ENCODE measurements at places on chromosomes 16 and 17.

- no peak for DNase-seq
Measured at GRCh38 chr17:37562016-37562745, 47.0 kb downstream of the SYNRG start.

DNA sequence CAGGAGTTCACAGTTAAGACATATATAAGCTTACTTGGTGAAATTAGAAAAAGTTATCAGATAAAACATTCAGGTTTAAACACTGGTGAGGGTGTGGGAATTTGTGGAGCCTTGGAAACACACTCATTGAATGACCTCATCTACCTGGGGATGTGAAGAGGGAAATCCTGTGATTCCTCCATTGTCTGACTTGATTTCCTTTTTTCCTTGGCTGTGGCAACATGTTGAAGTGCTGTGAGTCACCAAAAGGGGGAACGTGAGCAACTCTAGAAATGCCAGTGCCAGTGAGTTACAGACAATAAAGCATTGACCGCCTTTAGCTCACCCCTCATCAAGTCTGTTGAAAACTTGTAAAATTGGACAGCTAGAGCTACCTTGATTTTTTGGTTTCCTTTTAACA lies 1.8 kb downstream of the HMOX2 start:
- no peak for DNase-seq

DNA sequence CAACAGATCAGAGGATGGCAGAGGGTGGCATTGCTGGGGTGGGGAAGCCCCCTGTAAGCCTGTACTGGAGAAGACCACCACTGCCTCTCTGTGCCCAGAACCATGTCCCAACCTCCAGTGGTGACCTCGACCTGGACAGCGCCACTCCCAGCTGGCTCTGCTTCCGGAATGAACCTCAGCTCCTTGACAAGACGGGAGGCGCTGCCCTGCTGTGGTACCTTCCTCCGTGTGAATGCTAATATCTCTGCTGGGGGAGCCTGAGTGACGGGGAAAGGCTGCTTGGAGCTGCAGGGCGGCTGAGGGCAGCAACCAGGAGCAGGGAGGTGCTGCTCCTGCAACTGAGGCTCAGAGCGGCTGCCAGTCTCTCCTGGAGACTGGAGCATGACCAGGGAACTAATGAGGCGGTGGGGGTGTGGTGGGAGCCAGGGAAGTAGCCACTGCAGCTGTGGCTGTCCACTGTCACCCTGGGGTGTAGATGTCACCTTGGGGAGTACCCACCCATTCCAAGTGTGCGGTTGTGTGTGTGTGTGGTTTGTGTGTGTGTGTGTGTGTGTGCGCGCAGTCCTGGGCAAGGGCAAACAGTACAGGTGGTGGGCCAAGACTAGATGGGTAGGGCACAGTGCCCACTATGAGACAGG lies 6.2 kb downstream of the PRCD start:
- peak; percentile 72 for DNase-seq

DNA sequence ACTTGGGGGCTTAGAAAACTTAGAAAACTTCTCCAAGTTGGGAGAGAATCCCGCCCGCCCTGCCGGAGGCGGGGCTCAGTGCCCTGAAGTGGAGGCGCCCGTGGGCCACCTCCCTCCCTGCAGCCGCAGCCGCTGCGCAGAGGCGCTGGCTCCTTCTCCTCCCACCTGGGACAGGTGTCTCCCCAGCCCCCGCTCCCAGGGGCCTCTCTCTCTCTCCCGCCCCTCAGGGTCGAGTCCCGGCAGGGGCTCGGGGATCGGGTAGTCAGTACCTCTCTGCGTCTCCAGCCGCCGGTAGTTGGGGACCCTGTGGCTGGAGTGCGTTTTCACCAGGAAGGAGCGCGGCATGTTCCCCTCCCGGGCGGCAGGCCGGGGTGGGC lies 257 bp downstream of the SNAI3 start:
- DNase-seq, result no peak

DNA sequence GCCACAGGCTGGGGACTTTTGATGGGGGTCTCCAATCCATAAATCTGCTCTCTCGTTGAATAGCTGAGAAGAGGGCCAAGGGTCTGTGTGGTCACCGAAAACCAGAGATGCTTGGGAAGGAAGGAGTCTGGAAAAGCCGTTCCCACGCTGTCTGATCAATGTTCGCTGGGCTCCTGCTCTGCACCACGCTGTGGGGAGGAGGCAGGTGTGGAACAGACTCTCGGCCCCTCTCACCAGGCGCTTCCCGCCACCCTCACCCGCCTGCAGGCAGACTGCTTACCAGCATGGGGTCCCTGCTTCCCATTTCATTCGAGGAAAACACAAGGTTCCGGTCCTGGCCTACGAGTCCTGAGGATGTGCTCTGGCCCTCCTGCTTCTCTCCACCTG lies 702 bp upstream of the ALDH3A1 start:
- no peak for DNase-seq

GRCh38 chr16:8486985-8487384 lies 103.3 kb downstream of the TMEM114 start:
- DNase-seq, result no peak

DNA sequence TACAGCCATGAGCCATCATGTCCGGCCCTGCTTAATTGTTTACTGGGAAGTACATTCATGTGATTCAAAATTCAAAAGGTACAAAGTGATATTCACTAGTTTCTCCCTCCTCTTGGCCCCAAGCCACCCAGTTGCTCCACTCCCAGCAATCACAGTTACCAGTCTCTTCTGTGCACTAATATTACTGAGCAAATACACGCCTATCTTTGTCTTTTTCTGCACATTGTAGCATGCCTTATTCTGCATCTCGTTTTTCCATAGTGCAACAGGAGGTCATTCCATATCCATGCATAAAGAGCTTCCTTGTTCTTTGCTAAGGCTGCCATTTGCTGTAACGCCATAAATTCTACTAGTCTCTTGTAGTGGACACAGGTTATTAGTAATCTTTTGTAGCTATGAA lies 2.2 kb upstream of the ALOX15 start:
- DNase-seq, result no peak

DNA sequence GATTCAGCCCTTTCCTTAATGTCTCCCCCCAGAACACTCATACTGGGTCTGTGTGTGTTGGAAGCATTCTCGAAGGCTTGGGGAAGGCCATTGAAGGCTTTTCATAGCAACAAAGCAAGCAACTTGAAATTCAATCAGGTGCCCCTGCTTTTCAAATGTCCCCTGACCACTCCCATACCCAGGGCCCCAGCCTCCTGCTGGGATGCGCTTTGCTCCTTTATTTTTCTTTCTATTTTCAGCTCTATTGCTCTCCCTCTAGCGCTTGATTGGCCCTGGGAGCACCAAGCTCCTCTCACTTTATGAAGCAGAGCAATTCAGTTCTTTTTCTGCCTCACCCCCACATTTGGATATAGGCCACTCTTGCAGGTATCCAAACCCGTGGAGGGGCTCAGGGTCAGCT lies 92.0 kb downstream of the WSCD1 start:
- DNase-seq, result no peak

GRCh38 chr16:84503751-84504395 lies 586 bp downstream of the MEAK7 start:
- no peak for DNase-seq

DNA sequence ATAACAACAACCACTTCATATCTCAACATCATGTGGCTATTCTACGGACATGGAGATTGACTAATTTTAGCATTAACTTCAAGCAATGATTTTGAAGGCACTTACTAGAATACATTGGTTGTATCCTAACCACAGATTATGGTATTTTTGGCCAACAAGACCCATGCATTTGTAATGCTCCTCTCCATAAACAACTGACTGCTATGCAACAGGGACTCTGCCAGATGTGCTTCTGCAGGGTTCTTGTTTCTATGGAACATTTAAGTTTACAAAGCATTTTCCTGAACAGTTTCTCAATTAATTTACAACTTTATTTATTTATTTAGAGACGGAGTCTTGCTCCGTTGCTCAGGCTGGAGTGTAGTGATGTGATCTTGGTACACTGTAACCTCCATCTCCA lies 178.0 kb downstream of the PARN start:
- no peak for DNase-seq

- peak; percentile 43 for DNase-seq
Measured at GRCh38 chr16:30527635-30528178, 1.3 kb upstream of the ZNF768 start.

- no peak for DNase-seq
Measured at GRCh38 chr17:37344519-37344918, 31.3 kb upstream of the C17orf78 start.

- DNase-seq, result peak; percentile 13
Measured at GRCh38 chr16:14600164-14600563, 29.9 kb downstream of the PARN start.

DNA sequence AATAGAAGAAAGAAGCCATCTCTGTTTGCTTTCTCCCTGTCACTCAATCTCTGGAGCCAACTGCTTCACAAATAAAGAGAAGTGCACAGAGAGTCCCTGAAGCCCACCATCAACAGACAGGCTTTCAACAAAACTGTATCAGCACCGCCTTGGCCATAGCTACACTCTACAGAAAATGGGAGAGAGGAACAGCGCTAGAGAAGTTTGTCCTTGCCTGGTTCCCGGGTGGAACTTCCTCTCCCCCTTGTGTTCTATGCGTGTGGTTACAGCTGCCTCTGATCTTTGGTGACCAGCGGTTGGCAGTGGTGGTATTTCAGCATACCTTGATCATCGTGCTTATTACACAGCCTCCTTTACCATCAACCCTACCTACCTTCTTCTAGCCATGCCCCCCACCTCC lies 91.4 kb upstream of the CCL2 start:
- peak; percentile 49 for DNase-seq

DNA sequence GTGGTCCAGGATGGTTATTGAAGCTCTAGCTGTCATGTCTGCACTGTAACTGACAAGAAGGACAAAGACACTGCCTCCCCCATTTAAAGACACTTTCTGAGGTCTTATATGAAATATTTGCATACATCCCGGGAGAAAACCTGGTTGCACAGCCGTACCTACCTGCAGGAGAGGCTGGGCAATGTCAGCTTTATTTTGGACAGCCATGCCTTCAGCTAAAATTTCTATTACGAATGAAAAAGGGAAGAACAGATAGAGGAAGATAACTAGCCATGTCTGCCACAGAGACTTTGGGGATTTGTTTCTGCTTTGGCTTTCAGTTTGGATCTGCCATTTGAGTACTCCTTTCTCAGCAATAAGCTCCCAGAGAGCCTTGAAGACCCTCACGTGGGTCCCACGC lies 19.0 kb downstream of the SLC7A6 start:
- DNase-seq, result no peak

DNA sequence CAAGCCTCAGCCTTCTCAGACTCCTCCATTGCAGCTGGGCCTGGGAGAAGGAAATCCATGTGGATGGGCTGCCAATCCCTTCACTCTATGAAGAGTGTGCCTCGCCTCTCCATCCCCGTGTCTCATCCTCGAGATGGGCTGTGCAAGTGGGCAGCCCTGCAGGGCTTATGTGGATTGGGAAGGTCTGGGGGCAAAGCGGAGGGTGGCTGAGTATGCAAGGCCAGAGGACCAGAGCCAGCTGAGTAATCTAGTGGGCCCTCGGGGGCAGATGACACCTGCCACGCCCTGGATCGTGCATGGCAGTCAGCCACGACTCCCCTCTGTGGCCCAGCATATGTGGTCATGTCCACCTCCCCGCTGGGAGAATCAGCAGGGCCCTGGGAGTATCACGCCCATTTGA lies 78.9 kb downstream of the IRX5 start:
- no peak for DNase-seq

- DNase-seq, result peak; percentile 64
Measured at GRCh38 chr16:78292844-78293380, 193.5 kb downstream of the WWOX start.

DNA sequence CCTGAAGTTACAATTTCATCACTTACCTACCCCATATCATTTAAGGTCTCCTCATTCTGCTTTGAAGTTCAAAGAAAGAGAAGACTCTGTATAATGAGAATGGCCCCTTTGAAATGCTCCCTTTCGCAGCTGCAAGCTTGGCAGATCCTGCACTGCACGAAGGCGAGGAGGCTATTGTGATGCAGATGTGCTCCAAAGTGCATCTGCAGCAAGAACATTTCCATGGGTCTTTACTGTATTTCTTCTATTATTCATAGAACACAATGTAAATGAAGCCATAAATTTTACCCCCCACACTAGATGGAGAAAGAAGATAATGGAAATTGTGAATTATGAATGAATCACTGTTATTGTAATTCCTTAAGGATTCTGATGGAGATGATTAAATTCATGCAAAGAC lies 178.7 kb downstream of the CHD9NB start:
- no peak for DNase-seq

DNA sequence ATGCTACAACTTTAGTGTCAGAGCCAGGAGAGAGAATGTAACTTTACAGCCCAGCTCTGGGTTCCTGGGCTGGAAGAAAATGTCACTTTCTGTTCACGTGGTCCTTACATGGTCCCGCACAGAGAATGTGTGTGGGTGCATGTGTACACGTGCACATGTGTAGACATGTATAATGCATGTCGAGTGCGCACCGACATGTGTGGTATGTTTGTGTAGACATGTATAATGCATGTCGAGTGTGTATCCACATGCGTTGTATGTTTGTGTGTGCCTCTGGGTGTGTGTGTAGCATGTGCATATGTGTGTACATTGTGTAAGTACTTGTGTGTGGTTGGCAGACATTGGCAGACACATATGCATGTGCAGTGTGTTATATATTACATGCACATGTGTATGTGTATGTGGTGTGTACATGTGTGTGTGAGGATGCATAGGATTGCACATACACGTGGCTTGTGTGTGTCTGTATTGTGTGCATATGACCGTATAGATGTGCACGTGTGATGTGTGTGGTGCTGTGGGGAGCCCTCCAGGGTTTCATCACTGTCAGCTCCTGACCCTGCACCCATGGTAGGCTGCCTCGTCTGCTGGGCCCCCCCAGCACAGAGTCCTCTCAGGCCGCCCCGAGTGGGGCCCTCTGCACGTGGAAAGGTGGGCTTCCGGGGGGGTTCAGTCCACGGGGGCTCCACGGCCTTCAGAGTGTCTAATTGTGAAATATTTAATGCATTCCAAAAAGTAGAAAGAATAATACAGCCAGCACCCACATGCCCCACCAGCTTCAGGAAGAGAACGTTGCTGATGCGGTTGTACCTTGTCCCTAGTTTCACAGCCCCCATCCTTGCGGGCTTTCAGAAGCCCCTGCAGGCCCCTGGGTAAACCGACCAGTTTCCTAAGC lies 214.2 kb upstream of the GSE1 start:
- DNase-seq, result no peak

GRCh38 chr16:60302261-60302660 lies 1568.1 kb upstream of the GOT2 start:
- DNase-seq, result no peak

- DNase-seq, result no peak
Measured at GRCh38 chr17:59366773-59367656, 35.6 kb downstream of the YPEL2 start.
